ENCODE measurements at places on chromosomes 1 and 21. TPM values are rescaled to one million over a fixed set of nuclear protein-coding genes. Genes with fewer than 3 reads are reported as not detected.

- no peak for DNase-seq
Measured at GRCh38 chr1:83932281-83932680, 66.7 kb downstream of the TTLL7 start.

- no peak for DNase-seq
Measured at GRCh38 chr21:42311160-42311559, 4.0 kb downstream of the TFF3 start.

The LCE1C gene
- not detected for polyA plus RNA-seq

The SETD4 gene
- polyA plus RNA-seq: 13.5 TPM

DNA sequence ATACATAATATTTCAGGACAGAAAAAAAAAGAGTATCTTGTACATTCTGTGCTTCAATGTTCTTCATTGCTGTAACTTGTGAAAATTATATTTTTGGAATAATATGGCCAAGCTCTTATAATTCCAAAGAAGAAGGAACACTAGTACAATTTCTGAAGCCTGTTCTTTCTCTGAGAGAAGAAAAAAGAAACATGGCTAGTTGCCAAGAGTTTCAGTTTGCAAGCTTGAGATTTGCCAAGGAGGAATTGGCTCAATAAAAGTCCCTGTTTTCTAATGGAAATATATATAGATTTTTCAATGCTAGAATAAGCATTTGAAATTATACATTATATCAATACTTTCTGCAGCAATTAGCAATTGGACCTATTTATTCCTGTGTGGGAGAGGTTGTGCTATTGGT, 285.2 kb upstream of the NEGR1 start:
- peak; percentile 32 for DNase-seq

- no peak for DNase-seq
Measured at GRCh38 chr1:248861616-248862015, 2.7 kb upstream of the ZNF692 start.

DNA sequence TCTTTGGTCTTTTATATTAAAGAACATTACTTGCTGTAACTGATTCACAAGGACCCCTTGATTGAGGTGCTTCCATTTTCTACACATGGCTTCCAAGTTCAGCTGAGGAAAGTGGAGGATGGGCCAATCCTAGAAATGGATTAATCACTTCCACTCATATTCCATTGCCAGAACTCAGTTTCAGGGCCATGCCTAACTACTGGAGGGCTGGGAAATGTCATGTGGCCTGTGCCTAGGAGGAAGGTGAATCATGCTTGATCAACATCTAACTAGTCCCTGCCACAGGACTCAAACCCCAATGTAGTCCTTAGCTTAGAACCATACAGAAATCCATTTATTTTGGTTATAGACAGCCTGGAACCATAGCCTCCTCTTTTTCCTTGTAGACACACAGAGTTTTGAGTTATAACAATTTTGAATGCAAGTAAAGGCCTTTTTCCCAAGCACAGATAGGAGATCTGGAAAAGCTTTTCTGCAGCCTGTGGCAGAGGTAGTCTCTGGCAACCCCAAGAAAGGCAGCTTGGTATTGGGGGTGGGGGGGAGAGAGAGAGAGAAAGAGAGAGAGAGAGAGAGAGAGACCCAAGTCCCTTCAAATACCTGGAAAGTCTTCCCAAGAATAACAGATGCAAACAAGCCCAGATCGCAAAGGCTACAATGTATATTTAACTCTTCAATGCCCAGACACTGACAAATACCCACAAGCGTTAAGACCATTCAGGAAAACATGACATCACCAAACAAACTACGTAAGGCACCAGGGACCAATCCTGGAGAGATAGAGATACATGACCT, 12.5 kb downstream of the MAST2 start:
- DNase-seq: no peak

The LCE1B gene
- not detected for polyA plus RNA-seq

GRCh38 chr1:8955406-8955805, 9.7 kb downstream of the CA6 start:
- DNase-seq: no peak

DNA sequence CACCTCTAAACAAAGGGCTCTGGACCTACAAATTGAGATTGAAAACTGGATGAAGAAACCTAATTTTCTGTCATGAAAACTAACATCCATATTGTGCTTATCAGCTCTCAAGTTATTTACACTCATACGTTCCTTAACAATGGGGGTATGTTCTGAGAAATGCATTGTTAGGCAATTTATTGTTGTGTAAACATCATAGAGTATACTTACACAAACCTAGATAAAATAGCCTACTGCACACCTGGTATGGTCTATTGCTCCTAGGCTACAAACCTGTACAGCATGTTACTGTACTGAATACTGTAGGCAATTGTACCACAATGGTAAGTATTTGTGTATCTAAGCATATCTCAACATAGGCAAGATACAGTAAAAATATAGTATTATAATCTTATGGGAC, 191.4 kb downstream of the TM2D1 start:
- no peak for DNase-seq
